Neural cell (in vitro differentiated cells): ENCODE measurements at places on chromosomes 12 and 14. TPM values are rescaled to one million over a fixed set of nuclear protein-coding genes. Genes with fewer than 3 reads are reported as not detected.

TAS2R50 gene
- 2.4 TPM in 1 of 2 replicates, not detected in the other for polyA plus RNA-seq

SLC6A12 gene
- 0.15 and 0.22 TPM in 2 replicates for polyA plus RNA-seq

VRTN gene
- polyA plus RNA-seq, result not detected in 2 replicates

KRT83 gene
- polyA plus RNA-seq, result not detected in 2 replicates

TSPAN8 gene
- polyA plus RNA-seq, result not detected in 2 replicates

AICDA gene
- not detected in 2 replicates for polyA plus RNA-seq

C14orf132 gene
- polyA plus RNA-seq, result 50.1 and 62.0 TPM in 2 replicates

STYK1 gene
- 0.24 and 0.26 TPM in 2 replicates for polyA plus RNA-seq

ATP5F1B gene
- 559 and 611 TPM in 2 replicates for polyA plus RNA-seq

CD163 gene
- 0.20 TPM in 1 of 2 replicates, not detected in the other for polyA plus RNA-seq

KLRC4 gene
- polyA plus RNA-seq, result 6.5 and 8.2 TPM in 2 replicates

TSHR gene
- not detected in 2 replicates for polyA plus RNA-seq

PEX5 gene
- 63.9 and 74.5 TPM in 2 replicates for polyA plus RNA-seq

DPPA3 gene
- not detected in 2 replicates for polyA plus RNA-seq

COA8 gene
- polyA plus RNA-seq, result 86.5 and 169 TPM in 2 replicates

PPM1H gene
- polyA plus RNA-seq, result 3.9 and 7.0 TPM in 2 replicates

MYH7 gene
- polyA plus RNA-seq, result 0.08 and 0.12 TPM in 2 replicates

PIWIL1 gene
- polyA plus RNA-seq, result not detected in 2 replicates

PDZRN4 gene
- 45.8 and 46.7 TPM in 2 replicates for polyA plus RNA-seq

PTPN11 gene
- 79.6 and 92.5 TPM in 2 replicates for polyA plus RNA-seq

RNF212B gene
- polyA plus RNA-seq, result not detected in 2 replicates

KRT73 gene
- polyA plus RNA-seq, result not detected in 2 replicates

MOAP1 gene
- 224 and 225 TPM in 2 replicates for polyA plus RNA-seq

NEUROD4 gene
- polyA plus RNA-seq, result not detected in 2 replicates

SLC38A4 gene
- polyA plus RNA-seq, result not detected in 2 replicates

GZMB gene
- polyA plus RNA-seq, result not detected in 2 replicates

NOC4L gene
- polyA plus RNA-seq, result 21.6 and 26.9 TPM in 2 replicates

GLS2 gene
- 7.4 and 10.5 TPM in 2 replicates for polyA plus RNA-seq

ADAM20 gene
- 0.57 and 0.74 TPM in 2 replicates for polyA plus RNA-seq

TBPL2 gene
- polyA plus RNA-seq, result not detected in 2 replicates

LUM gene
- 0.20 and 0.89 TPM in 2 replicates for polyA plus RNA-seq

OR4M1 gene
- not detected in 2 replicates for polyA plus RNA-seq

SLC17A8 gene
- polyA plus RNA-seq, result 0.08 and 0.22 TPM in 2 replicates

SRGAP1 gene
- polyA plus RNA-seq, result 4.8 and 30.9 TPM in 2 replicates

TAS2R9 gene
- polyA plus RNA-seq, result 0.32 and 1.6 TPM in 2 replicates

DIO3 gene
- polyA plus RNA-seq, result 49.2 and 68.3 TPM in 2 replicates

ACTR10 gene
- polyA plus RNA-seq, result 281 and 401 TPM in 2 replicates

OTX2 gene
- 2.1 and 3.2 TPM in 2 replicates for polyA plus RNA-seq

COCH gene
- 39.9 and 45.0 TPM in 2 replicates for polyA plus RNA-seq

RPS6KL1 gene
- 147 and 187 TPM in 2 replicates for polyA plus RNA-seq

IL31 gene
- not detected in 2 replicates for polyA plus RNA-seq

RNF34 gene
- polyA plus RNA-seq, result 64.0 and 68.8 TPM in 2 replicates

GLT8D2 gene
- 8.3 and 8.7 TPM in 2 replicates for polyA plus RNA-seq

ADCY4 gene
- not detected in 2 replicates for polyA plus RNA-seq

AQP5 gene
- not detected in 2 replicates for polyA plus RNA-seq

IQSEC3 gene
- polyA plus RNA-seq, result 2.4 and 5.4 TPM in 2 replicates

TBX5 gene
- not detected in 2 replicates for polyA plus RNA-seq

GPR65 gene
- polyA plus RNA-seq, result not detected in 2 replicates

FSCB gene
- polyA plus RNA-seq, result not detected in 2 replicates

PLA2G1B gene
- polyA plus RNA-seq, result not detected in 2 replicates

GARIN6 gene
- not detected in 2 replicates for polyA plus RNA-seq

MYF5 gene
- polyA plus RNA-seq, result not detected in 2 replicates

GCN1 gene
- polyA plus RNA-seq, result 21.5 and 27.4 TPM in 2 replicates
